ENCODE measurements at places on chromosomes 2 and 18.

DNA sequence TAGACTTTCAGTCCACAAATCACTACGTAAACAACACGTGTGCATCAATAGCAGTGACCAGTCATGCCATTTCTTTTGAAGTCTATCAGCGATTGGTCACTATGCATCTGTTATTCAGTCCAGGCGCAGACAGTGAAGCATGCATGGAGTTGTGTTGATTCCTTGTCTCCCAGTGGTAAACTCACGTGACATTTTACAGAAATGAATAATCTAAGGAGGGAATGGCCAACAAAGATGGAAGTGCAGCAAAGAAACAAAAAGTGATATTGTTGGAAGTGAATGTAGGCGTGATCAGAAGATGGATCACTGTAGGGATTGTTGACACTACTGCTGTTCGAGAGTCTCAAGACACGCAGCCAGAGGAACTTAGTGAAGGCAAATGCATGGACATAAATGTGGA lies 317.8 kb upstream of the MGAT5 start:
- DNase-seq, result no peak

- DNase-seq, result no peak
Measured at GRCh38 chr2:241809383-241810306, 652 bp downstream of the NEU4 start.

DNA sequence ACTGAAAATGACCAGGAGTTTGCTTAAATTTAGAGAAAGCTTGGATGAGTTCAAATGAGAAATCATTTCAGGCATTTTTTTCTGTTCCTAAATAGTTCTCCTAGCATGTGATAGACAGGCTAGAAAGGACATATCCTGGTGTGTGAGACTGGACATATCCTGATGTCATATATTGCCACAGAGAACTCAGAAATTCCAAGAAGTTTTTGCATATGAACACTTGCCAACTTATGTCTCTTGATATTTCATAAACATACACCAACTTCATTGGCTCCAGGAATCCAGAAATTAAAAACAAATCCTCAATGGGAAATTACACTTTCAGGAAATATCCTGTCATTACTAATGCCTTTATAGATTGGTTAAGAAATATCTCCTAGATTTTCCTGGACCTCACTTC lies 2.9 kb upstream of the SERPINB4 start:
- DNase-seq, result no peak

GRCh38 chr2:217820904-217821303 lies 181.9 kb downstream of the TNS1 start:
- no peak for DNase-seq

Data from NCI-H1417 treated with DMSO at 0.1 percent for 48 hours (cell line).